ENCODE measurements at places on chromosomes 4 and X.
A peak's percentile ranks its signal among the peaks of the same experiment; 100 is the strongest.

DNA sequence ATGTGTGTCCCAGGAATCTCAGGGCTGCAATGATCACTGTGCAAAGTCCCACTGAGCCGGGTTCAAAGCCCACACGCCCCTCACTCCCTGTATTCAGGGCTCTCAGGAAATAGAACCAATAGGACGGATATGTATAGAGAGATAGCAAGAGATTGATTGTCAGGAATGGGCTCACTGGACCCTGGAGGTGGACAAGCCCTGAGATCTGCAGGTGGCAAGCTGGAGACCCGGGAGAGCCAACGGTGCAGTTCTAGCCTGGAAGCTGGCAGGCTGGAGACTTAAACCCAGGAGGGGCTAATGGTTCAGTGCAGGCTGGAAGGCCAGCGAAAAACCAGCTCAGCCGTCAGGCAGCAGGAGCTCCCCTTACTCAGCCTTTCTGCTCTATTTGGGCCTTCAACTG, 52.8 kb upstream of the ADRA2C start:
- DNase-seq, result no peak

- peak; percentile 64 for DNase-seq
Measured at GRCh38 chrX:130091980-130092522, 18.2 kb downstream of the ELF4 start.

DNA sequence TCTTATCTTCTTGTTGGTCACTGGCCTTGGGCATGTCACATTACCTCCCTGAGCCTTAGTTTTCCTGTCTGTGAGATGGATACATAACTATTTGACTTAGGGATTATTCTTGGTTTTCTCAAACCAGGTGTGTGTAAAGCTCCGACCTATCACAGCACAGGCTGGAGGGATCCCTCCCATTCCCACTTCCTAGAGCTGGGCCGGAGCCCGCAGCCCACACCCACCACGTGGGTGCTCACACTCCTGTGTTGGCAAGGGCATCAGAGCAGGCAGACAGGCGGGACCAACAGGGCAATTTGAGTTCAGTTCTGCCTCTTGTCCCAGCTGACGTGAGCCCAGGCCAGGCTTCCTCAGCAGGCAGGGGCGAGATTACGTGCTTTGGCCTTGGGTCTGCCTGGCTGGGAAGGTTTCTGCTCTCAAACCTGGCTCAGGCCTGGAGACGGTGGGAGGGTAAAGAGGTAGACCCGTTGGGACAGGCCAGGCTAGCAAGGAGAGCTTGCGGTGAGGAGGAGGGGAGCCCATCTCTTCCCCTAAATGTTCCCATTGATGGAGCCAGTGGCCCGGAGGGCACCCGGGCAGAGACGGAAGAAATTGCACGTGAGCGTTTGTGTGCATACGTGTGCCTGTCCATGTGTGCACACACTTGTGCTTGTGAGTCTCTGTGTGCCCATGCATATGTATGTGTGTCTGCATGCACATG, 734 bp upstream of the SH3TC1 start:
- DNase-seq, result no peak

DNA sequence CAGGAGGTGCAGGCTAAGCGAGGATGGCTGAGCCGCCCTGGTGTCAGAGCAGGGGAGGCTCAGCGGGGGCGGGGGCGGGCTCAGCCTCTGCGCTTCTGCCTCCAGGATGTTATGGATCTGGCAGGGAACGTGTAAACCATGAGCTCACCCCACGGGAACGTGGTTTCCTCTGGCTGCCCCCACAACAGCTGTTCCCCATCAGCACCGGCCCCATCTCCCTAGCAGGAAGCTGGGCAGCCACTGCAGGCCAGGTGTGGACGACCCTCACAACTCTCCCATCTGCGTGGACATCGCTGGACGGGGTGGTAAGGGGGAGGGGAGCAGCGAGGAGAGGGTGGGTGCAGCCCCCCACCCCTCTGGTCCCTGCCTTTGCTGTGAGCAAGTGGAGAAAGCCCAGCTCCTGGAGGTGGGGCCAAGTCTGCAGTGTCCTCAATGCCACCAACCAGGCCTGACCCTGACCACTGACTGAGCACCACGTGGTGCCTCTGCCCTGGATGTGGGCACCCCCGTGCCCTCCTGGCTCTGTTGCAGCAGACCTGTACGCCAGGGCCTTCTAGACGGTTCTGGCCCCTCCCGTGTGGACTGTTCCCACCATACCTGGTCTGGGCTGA, 28.1 kb upstream of the SPON2 start:
- DNase-seq, result no peak

DNA sequence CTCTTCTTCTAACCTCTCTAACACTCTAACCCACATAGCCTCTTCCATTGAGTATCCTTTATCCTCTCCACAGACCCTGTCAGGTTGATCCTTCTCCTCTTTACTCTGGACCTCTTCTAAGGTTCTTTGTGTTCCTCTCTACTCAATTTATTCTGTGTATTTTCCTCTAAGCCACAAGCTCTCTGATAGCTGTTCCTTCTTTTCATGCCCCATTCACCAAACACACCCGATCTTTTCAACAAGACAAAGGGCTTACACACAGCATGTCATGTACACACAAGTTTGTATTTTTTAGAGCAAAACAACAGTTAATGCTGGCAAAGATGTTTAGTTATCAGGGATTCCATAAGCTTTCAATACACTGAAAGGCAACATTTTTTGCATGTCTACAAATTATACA, 1.9 kb downstream of the SPIN2B start:
- DNase-seq, result no peak

GRCh38 chrX:150759568-150760416, 66.6 kb downstream of the MTMR1 start:
- DNase-seq, result no peak

All from activated T-helper 1 cell treated with anti-CD3 and anti-CD28 coated beads, Interleukin-2, amount 50 U/mL, for 16 hours (primary cell).